Suppressor macrophage treated with lipopolysaccharide for 1 hour (primary cell): ENCODE measurements at places on chromosomes 5 and 9.
A peak's percentile ranks its signal among the peaks of the same experiment; 100 is the strongest.

DNA sequence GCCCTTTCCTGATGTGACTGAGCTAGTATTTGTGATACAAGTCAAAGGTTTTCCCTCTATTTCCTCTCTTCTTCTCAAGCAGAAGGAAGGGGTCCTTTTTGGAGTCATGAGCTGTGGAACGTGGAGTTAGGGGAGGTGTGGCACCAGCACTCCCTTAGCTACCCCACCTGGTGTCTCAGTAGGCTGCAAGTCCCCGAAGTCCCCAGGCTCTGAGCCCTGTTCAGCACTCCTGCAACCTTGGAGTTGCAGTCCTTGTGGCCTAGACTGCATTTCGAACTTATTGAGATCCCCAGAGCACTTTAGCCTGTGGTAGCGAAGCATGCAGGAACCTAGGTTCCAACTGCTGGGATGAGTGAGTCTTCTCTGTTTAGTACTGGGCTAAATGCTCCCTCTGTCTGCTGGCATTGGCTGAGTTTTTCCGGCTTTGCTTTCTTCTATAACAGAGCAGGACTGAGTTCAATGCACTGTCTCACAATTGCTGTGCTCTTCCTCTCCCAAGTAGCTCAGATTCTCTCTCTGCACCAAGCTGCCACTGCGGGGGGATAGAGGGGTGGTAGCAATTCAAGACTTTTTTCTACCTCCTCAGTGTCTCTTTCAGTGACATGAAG, 600.7 kb upstream of the CDH9 start:
- no peak for DNase-seq

DNA sequence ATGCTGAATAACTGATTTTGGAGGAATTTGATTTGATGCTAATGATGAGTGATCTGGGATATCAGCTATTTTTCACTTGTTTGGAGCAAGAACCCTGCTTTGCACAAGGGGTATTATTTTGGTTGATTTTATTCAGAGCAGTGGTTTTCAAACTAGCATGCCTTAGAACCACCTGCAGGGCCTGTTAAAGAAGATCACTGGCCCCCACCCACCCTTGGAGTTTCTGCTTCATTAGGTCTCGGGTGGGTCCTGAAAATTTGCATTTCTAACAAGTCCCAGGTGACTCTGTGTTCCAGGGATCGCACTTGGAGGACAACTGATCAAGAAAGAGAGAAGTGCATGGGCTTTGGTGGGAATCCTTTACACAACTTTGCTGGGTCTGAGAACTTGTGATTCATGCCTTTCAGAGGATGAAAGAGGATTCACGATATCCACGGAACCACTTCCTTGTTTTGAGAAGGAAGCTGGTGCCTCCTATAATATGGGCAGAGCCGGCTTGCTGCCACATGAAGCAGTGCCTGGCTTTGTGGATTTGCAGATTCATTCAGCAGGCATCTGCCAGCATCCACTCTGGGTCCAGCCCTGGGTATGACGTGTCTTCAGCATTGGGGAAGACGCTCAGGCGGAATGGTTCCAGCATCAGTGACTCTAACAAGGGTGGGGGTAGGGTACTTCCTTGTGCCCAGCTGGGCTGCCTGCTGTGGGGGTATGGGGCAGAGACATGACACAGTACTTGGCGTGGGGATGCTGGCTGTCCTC, 106.6 kb upstream of the PITX1 start:
- peak; percentile 79 for DNase-seq

- DNase-seq, result no peak
Measured at GRCh38 chr5:109152565-109152964, 257.2 kb downstream of the PJA2 start.

GRCh38 chr5:3186736-3187405, 408.8 kb upstream of the IRX1 start:
- DNase-seq, result no peak

DNA sequence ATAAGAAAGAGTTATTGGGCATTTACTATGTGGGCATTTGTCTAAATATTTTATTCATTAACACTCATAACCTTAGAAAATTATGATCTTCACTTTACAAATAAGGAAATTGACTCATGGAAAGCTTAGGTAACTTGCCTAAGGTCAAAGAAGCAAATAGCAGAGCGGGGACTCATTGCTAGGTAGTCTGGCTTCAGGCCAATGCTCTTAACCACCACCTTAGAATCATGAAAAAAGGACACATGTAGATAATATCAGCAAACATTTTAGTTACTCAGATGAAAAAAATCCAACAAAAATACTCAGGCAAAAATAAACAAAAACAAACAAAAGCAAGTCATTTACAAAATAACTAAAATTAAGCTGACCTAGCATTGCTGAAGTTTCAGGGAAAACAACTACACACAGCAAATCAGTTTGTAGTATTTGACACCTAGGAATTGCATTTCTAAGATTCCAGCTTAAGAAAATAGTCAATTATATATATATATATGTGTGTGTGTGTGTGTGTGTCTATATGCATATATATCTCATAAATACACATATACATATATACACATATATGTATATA, 166.0 kb downstream of the HMHB1 start:
- DNase-seq, result no peak

DNA sequence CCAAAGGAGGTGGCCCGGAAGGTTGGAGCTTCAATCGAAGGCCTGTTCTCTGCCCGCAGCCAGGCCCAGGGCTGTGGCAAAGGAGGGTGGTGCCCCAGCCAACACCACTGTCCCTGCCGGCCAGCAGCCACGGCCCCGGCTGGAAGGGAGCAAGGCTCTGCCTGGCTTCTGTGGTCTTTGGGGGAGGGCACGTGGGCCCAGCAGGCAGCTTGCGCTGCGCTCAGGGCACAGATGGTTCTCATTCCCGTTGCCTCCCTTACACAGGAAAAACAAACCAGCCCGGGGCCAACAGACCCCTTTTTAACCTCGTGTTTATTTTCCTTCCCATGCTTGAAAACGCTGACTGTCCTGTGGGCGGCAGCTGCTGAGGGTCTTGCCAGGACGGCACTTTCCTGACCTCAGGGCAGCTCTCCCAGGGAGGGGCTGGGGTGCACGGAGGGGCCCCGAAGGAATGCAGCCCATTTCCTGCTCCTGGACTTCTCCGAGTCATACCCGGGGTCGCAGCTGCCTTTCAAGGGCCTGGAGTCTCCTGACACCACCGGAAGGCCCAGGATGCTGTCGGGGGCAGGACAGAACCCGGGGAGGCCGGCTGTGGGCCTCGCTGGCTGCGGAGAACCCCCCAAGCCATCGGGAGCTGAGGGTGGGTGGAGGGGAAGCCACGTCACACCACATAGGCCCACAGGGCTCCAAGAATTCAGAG, 1.1 kb upstream of the GPSM1 start:
- no peak for DNase-seq

DNA sequence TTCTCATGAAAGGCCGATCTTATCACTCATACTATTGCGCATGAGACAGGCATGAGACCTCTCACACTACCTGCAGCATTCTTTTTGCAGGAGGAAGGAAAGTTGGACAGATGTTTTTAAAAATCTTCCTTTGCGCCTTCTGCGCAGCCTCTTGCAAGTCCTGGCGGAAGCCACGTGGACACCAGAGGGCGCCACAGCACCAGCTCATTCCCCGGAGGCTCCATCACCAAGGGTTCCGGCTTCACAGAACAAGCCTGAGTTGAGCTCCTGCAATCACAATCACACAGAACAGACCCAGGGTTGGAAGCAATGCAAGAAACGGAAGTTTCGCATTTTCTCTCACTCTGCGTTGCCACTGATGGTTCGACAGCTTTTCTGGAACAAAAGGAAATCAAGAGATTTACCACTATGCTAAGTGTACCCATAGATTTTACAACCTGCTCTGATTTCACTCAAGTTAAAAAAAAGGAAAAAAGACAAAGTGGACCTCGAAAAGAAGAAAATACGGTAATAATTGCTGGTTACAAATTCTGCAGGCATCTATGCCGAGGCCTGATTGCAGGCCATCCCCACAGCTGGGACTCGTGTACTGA, 304.7 kb upstream of the MSX2 start:
- peak; percentile 92 for DNase-seq

- no peak for DNase-seq
Measured at GRCh38 chr5:17737092-17737491, 102.8 kb downstream of the TAF11L14 start.

DNA sequence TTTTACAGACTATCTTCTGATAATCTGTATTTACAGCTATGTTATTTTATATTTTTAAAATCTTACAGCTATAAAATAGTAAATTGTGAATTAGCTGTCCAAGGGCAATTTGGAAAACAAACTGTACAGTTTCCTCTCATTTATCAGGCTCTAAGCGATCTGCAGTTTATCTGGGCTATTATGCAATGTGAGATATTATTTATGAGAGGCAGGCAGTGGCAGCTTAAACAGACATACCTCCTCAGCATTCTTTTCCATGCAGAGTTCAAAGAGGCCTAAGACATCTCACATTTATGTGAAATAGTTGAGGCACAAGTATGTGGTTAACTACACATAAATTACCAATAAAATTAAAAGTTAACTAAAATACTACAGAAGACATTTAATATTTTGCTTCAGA, 10.2 kb downstream of the NIPSNAP3B start:
- no peak for DNase-seq

GRCh38 chr9:119337573-119337972, 31.7 kb downstream of the BRINP1 start:
- no peak for DNase-seq

GRCh38 chr5:27734838-27735237, 696.5 kb upstream of the CDH9 start:
- no peak for DNase-seq

GRCh38 chr9:16767366-16767765, 103.1 kb downstream of the BNC2 start:
- DNase-seq, result no peak

GRCh38 chr9:129964901-129965734, 77.9 kb downstream of the FNBP1 start:
- DNase-seq, result no peak

DNA sequence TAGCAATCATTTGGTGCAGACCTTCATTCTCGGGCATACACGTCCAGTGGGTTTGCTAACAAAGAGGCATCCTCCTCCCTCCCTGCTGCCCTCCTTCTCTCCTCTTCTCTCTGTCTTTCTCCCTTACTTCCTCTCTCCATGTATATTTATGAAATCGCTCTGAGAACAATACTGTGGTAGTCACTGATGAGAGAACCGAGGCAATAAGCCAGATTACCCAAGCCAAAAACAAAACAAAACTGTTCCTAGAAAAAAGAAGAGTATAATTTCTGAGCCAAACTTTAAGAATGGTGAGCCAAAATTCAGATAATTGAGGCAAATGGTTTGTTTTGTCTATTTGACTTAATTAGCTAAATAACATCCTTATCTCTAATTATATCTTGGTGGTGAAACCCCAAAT, 15.8 kb upstream of the HMHB1 start:
- DNase-seq, result no peak

GRCh38 chr5:158814521-158814920, 285.2 kb downstream of the EBF1 start:
- no peak for DNase-seq

DNA sequence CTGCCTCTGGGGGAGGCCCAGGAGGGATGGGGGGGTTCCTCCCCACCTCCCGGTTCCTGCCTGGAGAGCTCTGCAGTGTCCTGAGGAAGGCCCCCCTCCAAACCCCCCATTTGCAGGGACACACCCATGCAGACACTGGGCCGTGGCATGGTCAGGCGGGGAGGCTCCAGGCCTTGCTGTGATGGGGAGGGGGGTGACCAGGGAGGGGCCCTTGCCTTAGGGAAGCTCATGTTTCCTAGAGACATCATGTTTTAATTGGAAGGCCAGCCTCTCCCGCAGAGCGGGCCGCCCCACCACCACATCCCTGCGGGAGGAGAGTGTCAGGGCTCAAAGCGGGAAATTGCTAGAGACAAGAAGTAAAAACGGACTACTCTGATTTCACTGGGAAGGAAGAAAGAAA, 12.0 kb downstream of the PRRX2 start:
- DNase-seq, result no peak

- DNase-seq, result no peak
Measured at GRCh38 chr9:132589148-132590036, 7.0 kb downstream of the BARHL1 start.

DNA sequence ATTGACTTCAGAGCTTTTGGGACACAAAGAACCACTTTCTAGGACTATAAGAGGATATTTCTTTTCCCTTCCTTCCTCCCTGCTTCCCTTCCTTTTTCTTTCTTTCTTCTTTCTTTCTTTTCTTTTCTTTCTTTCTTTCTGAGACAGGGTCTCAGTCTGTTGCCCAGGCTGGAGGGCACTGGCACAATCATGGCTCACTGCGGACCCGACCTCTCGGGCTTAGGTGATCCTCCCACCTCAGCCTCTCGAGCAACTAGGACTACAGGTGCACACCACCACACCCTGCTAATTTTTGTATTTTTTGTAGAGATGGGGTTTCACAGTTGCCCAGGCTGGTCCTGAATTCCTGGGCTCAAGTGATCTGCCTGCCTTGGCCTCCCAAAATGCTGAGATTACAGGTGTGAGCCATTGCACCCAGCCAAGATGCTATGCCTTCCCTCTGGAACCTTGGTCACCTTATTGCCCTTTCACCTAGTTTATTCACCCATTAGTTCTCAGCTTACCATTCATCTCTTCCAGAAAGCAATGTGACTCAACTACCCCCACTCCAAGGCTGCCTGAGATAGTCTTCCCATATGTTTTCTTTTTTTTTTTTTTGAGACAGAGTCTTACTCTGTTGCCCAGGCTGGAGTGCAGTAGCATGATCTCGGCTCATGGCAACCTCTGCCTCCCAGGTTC, 10.1 kb downstream of the PLIN2 start:
- DNase-seq, result no peak

DNA sequence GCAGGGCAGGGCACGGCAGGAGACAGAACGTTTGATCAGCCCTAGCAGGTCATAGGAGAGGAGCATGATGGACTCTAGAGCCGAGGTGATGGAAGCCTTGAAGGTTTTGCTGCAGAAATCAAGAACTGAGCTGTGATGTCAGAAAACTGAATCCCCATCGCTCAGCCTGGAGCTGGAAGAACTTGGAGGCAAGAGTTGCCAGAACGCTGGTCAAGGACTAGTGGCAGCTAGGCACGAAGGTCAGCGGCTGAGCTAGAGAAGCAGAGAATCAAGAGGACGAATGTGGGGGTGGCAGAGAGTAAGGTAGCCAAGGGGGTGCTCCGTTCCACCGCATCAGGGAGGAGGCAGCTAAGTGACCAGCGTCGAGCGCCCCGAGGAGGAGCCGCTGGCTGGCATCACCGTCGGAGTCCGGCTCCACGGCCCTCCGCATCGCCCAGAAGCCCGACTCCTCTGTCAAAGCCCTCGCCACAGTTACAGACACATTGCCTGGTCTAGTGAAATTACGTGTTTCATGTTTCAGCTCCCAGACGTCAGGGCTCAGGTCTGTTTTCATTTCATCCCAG, 1.2 kb upstream of the GALNT10 start:
- peak; percentile 31 for DNase-seq

- DNase-seq, result peak; percentile 68
Measured at GRCh38 chr5:108521841-108522506, 140.1 kb upstream of the FBXL17 start.

DNA sequence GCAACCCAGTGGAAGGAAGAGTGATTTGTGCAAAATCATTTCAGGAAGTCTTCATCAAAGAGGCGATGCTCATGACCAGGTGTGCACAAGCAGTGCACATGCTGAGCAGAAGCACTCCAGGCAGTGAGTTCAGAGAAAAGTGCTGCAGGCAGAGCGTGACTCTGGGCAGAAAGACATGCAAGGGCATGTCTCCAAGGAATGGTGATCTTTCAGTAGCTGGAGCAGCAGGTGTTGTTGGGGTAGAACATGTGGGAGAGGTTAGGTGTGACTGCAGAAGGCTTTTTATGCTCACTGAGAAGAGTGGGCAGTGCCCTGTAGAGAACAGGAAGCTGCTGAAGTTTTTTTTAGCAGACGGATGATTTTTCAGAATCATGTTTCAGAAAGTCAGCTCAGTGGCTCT, 545.4 kb upstream of the TLE4 start:
- DNase-seq, result no peak

- no peak for DNase-seq
Measured at GRCh38 chr5:168288349-168289245, 2.8 kb upstream of the WWC1 start.

GRCh38 chr5:87411973-87412629, 629 bp downstream of the CCNH start:
- DNase-seq, result peak; percentile 62
